GM19239 (cell line): ENCODE measurements at places on chromosomes 12 and 14.

- DNase-seq, result no peak
These were observed 226.9 kb upstream of the CRY1 start for GRCh38 chr12:107320033-107320928.

DNA sequence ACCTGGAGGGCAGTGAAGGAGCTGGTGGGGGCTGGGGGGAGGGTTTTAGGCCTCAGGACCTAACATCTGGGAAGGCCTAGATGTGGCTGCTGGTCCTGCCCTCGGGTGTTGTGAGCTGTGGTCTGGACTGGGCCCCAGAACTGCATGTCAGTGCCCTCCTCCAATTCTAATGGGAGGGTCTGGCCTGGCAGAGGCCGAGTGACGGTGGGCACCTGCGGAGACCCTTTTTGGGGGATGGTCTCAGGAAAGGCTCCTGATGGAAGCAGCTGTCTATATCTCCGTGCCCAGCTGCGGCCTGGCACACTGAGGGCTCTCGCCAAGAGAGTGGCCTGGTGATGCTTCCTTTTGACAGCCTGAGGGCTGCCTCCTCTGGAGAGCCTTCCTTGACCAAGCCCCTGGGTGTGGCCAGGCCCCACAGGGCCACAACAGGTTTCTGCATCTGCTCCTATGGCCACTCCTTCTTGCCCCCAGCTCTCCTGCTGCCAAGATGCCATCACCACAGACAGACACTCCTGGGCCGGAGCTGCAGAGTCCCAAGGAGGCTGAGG is 5.3 kb downstream of the EXOC3L4 start:
- DNase-seq, result no peak

DNA sequence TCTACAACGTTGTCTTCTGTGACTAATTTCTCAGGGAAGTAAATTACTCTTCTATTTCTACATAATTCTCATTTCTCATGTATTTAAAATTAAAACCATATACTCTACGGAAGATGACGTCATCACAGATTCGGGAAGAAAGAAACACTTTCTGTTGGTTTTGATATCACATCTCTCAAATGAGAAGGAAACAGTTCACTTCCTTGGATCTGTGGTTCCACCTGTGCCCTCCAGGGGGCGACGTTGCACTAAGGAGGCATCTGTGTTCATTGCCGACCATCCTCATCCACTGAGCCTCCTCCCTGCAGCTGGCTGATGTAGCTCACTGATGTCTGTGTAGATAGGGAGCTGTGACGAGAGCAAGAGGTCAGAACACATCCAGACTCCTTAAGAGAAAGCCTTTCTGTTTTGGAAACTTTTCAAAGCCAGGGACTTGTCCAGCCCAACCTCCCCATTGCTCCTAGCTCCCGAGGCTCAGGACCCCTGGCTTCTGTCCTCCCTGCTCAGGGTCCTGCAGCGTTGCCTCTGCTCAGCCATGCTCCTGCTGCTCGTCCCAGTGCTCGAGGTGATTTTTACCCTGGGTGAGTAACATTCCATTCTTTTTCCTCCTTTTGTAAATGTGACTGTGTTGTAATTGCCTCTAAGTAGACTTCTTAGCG is 172.7 kb upstream of the OR4E1 start:
- no peak for DNase-seq

DNA sequence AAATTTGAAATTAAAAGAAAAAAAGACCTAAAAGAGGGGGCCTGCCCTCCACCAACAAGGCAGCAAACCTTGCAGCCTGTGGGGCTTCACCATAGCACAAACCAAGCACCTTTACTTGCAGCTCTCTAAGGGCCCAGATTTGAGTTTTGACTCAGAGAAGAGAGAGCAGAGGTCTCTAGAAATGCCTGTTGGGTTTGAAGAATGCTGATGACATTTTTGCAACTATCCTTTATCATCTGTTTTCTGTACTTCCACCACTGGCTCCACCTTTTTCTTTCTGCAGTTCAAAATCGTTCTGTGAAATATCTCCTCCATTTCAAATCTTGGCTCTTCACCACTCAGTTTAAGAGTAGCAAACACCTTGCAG is 83.8 kb upstream of the HMGA2 start:
- DNase-seq, result no peak

- no peak for DNase-seq
These were observed 9.3 kb upstream of the ESPL1 start for GRCh38 chr12:53258541-53259539.

DNA sequence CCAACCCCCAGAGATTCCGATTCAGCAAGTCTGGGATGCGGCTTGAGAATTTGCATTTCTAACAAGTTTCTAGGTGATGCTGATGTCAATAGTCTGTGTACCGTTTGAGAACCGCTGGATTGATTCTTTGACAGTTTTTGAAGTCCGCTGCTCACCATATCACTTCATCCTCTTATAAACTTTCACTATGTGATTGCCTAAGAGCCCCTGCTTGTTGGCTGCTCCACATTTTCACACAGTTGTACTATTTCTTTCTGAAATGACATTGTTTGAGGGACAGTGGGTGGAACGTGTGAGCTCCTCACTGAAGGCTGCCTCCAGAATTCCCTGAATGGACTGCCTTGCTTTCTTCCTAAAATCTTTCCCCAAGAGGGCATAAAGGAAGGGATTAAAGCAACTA is 7.7 kb downstream of the C3AR1 start:
- DNase-seq, result no peak

DNA sequence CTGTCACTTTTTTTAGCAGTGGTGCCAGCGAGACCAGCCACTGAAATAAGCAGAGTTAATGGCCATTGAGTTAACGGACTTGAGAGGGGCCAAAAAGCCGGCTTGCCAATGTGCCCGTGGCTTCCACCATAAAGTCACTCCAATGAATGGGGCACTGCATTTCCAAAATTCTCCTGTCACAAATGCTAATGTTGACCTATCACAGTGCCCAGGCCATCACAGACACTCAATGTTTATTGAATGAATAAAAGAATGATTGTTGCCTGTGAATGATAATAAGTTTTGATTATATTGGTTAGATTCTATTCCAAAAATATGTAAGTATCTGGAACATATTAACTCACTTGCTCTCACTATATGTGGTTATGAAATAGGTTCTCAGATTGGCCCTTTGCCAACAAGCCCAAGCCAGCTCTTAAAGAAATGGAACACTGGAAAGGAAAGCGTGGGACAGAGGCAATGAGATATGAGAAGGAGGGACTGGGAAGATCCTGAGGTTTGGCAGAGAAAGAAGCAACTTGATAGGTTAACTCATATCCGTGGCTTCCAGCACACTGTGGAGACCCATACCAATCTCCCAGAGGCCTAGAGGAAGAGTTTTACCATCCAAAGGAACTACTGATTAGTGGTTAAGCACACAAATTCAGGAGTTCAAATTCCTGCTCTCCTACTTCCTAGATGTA is 108.7 kb downstream of the BTG1 start:
- no peak for DNase-seq
